Activated T-helper 9 cell treated with anti-CD3 and anti-CD28 coated beads, Interleukin-2, amount 50 U/mL, for 16 hours (primary cell): ENCODE measurements at places on chromosomes 5 and 9.

DNA sequence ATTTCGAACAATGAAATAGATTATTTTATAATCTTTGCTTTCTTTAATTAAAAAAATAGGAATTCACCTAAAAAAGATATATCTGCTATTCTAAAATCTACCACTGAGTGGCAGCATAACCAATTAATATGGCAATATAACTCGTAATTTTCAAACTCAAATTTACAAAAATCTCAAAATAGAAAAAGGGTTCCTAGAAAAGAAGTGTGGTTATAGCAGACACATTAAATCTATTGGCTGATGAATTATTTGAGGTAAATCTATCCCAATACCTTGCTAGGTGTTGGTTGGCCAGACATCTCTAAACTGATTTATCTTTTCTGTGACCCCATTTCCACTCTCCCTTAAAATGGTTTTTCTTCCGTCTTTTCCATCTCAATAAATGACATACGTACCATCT is 30.2 kb upstream of the NRG2 start:
- no peak for DNase-seq

GRCh38 chr9:84255696-84256095 is 84.9 kb downstream of the SLC28A3 start:
- no peak for DNase-seq

GRCh38 chr9:110049699-110050450 is 158.1 kb downstream of the C9orf152 start:
- DNase-seq: peak; percentile 3

- DNase-seq: no peak
Measured at GRCh38 chr9:125176636-125177035, 13.0 kb downstream of the PPP6C start.

DNA sequence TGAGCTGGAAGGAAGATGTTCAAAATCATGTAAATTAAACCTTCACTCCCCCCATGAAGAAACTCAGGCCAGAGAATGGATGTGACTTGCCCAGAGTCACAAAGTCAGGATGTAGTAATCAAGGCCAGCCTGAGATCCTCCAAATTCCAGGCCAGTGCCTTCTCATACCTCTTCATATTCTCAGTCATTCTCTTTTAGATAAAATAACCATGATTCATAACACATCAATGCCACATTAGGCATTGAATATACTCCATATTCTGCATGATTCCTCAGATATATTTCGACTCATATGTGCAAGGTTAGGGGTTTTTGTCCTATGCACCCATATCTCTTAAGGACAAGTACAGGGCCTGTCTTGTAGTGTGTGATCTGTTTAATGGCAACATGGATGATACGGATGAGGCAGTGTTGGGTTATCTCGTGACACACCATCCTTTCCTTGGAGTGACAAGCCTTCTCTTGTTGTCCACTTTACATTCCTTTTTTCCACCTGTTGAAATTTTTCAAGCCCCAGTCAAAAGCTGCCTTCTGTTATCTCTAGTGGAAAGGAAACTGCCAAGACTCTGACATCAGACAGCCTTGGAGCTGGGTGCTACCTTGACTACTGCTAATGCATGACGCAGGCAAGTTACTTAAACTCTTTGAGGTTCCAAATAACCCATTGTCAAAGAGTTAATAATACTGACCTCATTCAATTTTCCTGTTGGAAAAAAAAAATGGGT is 227.5 kb upstream of the NR4A3 start:
- no peak for DNase-seq

- DNase-seq: no peak
Measured at GRCh38 chr5:78639791-78640190, 8.8 kb downstream of the LHFPL2 start.

DNA sequence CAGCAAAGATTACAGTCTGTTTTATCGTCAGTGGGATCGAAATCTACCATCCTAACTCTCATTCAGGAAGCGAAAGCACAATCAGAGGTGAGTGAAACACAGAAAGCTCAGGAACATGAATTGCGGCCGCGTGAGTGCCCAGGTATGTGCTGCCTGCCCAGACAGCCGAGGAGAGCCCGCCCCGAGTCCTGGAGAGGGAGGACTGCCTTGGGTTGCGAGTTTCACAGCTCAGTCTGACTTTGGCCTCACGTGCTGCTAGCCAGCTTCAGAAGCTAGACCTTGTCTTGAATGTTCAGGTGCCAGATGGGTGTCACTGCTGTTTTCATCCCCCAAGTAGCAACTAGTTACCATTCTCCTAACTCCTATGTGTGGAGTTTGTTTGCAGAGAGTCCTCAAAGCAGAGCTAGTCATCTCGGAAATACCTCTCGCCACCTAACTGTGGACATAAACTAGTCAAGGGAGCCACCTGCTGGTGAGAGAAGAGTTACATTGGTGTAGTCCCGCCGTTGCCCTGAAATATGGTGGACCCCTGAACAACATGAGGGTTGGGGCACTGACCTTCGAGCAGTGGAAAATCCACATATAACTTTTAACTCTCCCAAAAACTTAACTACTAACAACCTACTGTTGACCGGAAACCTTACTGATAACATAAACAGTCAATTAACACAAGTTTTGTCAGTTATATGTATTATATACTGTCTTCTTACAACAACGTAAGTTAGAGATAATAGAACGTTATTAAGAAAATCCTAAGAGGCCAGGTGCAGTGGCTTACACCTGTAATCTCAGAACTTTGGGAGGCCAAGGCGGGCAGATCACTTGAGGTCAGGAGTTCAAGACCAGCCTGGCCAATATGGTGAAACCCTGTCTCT is 80.9 kb downstream of the GOLPH3 start:
- peak; percentile 24 for DNase-seq

- no peak for DNase-seq
Measured at GRCh38 chr9:35920051-35920620, 10.8 kb downstream of the SPAAR start.

GRCh38 chr9:115278326-115279035 is 160.5 kb upstream of the TNC start:
- DNase-seq: no peak

DNA sequence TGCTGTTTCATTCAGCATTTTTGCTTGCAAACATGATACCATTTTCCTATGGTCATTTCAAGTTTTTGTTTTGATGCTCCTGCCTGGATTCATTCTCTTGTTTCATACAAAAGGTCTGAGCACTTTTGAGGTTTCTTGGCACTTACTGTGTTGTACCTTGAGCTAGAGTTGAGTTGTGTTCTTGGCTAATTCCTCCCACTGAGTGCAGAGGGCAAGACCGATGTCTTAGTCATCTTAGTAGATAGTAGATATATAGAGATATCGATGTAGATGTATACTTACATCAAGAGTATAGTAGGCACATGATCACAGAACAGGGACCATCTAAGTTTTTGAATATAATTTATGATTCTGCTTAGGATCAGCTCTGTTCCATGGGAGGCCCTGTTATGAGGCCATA is 366.6 kb downstream of the OSTF1 start:
- DNase-seq: no peak

DNA sequence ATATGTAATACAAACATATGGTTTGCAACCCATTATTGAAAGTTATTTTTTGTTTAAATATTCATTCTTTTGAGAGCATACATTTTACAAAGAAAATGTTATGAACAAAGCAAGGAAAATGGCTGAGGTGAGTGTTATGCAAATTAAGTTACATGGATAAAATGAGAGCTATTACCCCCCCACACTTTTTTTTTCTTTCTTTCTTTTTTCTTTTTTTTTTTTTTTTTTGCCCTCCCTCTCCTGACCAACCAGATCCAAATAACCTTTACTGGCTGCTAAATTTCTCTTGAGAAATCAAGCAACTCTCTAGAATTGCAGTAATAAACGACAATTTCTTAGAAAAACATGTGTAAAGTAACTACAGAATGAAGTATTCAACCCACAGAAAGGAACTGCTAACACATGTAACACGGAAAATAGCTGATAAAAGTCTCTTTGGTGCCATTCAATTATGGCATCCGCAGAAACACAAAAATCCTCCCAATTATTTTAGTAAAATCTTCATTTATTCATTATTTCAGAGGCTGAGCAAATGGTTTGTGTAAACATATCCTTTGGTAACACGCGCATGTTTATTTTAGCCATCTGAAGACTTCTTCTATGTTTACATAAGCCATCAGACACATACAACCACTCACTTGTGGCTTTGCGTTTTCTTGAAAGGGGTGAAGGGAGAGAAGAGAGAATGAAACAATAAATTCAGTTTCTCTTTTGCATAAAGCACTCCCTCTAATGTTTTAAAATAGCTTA is 216.1 kb downstream of the NFIB start:
- no peak for DNase-seq

DNA sequence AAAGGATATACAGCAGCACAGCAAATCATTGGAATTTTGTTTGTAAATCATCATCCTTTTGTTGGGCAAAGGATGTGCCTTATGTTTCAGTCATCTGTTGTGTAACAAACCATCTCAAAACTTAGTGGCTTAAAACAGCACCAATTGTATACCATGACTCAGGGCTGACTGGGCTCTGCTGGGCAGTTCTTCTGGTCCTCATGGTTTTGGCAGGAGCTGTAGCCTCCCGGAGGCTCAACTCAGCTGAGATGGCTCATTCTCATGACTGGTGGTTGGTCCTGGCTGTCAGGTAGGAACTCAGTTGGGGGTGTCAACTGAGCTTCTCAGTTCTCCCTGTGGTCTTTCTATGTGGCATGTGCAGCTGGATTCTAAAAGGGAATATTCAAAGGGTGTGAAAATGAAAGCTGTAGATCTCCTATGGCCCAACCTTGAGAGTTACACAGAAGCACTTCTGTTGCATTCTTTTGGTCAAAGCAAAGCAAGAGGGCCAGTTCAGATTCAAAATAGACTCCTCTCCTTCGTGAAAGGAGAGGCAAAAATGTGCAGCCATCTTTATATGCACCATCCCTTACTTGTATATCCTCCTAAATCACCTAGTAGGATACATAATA is 39.1 kb upstream of the CPEB4 start:
- DNase-seq: no peak

- DNase-seq: no peak
Measured at GRCh38 chr9:130333041-130333711, 67.6 kb downstream of the HMCN2 start.

GRCh38 chr5:7925961-7926695 is 57.2 kb downstream of the MTRR start:
- DNase-seq: no peak

GRCh38 chr9:127506814-127507750 is 55.8 kb downstream of the LRSAM1 start:
- no peak for DNase-seq

DNA sequence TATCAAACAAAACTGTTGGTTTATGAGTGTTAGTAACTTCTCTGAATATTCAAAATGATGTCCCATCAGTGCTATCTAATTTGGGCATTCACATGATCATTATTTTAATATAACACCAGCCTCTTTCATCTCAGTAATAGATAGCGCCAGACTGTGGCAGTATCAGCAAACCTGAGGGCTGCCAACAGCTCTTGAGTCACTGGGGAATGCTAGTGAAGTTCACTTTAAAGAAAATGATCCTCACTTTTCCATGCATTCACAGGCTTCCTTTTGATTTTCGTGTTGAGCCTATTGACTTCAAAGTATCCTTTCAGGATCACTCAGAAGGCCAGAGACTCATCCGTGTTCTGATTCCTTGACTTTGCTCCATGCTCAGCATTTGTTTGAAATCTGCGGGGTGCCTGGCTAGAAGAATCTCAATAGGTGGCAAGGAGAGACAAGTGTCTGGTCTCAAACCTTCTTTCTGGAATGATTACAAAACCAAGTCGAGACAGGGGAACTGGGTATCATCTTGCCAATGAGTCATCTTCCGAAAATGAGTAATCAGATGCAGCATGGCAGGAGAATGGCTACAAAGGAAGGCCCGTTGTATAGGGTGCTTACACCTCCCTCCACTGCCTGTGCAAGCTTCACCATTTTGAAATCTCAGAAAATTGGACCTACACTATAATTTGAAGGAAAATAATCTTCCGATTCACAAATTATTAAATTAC is 509.1 kb downstream of the RASEF start:
- DNase-seq: no peak

DNA sequence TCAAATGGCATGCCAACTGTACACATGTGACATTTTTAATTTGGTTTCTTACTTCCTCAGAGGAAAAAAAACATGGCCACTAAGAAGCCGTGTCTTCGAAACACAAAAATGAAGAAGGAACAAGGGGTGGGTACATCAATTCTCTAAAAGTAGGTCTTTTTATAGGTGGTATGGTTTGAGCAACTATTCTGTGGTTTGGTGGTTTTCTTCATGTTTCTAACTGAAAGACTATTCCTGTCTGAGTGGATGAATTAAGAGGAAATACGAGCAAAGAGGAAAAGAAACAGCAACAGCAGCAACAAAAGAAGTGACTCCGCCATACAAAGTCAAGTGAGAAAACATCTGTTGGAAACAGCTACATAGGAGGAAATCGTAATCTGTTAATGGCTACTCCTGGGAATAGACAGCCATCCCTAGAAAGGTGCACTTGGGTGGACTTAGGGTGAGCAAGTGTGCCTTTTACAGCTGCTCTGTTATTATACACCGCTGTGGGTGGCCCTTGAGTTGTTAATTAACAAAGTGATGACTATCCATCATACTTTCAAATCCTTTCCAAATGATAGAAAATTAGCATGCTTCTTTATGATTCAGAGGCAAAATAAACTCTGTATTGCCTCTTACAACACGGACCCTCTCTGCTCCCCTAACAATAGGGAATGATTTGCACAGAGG is 575.8 kb downstream of the TLE1 start:
- no peak for DNase-seq

DNA sequence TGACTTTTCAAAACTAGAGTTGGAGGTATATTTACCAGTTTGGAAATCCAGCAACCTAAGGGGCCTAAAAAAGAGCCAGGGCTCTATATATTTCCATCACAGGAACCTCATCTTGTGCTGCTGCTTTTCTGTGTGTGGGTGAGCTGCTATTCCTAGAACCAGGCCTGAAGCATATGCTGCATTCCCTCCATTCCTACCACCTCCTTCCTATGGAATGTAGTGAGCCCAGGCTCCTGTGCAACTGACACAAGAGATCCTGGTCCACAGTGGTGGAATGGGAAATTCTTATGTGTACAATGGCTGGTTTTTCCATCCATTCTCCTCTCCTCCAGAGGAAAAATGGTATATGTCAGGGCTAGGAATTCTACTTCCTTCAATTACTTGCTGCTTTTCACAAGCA is 39.1 kb downstream of the SPEF2 start:
- no peak for DNase-seq

DNA sequence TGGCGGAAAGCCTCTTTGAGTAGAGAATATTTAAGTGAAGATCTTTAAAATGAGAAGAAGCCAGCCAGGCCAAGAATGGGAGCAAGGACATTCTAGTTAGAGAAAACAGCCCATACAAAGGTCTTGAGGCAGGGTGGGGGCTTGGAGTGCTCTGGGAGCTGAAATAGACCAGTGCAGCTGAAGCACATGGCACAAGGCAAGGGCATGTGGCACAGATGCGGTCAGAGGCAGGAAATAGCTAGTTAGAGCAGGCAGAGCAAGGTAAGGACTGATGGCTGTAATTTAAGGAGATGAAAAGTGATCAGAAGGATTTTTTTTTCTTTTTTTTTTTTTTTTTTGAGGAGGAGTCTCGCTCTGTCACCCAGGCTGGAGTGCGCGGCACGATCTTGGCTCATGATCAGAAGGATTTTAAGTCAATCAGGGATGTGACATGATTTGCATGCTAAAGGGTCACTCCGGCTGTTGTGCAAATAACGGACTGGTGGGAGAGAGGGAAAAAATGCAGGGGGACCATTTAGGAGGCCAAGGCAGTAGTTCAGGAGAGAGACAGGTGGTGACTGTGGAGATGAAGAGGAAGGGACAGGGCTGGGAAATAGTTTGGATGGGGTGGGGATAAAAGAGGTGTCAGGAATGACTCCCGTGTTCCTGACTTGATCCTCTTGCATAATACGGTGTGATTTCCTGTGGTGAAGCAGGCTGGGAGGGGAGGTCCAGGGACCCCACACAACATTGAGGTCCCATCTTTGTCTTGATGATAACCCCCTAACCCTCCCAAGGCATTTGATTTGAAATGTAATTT is 207.6 kb downstream of the HSPA4 start:
- DNase-seq: no peak

GRCh38 chr5:91641730-91642350 is 258.7 kb upstream of the ARRDC3 start:
- no peak for DNase-seq
